Activated CD4-positive, alpha-beta T cell treated with anti-CD3 and anti-CD28 coated beads for 1 hour (primary cell): ENCODE measurements at places on chromosomes 4 and X.
A peak's percentile ranks its signal among the peaks of the same experiment; 100 is the strongest.

DNA sequence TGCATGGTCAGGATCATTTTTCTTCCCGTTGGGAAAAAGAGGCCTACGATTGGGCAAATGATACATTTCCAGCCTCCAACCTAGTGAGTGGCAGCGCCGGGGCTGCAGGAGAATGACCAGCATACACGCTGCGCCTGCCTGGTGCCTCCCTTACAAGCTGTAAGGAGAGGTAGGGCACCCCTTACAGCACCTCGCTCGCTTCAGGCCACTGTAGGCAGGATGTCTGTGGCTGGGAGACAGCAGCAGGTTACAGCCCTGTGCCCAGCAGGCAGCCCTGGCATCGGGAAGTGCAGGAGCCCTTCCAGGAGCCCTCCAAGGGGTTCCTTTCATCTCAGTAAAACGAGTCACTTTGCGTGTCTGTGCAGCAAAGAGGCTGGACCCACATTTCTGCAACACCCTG lies 88.4 kb downstream of the EVC start:
- DNase-seq: no peak

- DNase-seq: no peak
Observed at GRCh38 chr4:16224264-16225166, 1.8 kb downstream of the TAPT1 start.

GRCh38 chr4:151718984-151719955 lies 41.5 kb downstream of the GATB start:
- no peak for DNase-seq

- peak; percentile 7 for DNase-seq
Observed at GRCh38 chrX:20267931-20268701, 1.4 kb upstream of the RPS6KA3 start.

DNA sequence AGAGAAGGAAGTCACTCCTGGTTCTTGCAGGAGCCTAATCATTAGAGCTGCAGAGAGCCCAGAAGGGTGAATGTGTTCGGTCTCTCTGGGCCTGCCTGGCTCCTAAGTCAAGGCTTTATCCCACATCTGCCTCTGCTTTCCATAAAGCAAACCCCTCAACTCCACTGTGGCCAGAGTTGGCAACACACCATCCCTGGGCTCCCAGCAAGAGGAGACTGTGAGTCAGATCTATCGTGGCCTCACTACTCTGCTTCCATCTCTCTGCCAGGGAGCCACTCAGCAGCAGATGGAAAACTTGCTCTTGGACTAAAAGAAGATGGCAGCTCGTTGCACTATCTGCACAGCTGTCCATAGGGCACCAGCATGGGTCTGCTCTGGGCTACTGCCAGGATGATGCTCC lies 348.2 kb downstream of the FBXW7 start:
- no peak for DNase-seq

GRCh38 chrX:135625995-135626394 lies 87.4 kb upstream of the CT45A1 start:
- DNase-seq: no peak

GRCh38 chr4:105624530-105624929 lies 72.1 kb downstream of the ARHGEF38 start:
- no peak for DNase-seq

DNA sequence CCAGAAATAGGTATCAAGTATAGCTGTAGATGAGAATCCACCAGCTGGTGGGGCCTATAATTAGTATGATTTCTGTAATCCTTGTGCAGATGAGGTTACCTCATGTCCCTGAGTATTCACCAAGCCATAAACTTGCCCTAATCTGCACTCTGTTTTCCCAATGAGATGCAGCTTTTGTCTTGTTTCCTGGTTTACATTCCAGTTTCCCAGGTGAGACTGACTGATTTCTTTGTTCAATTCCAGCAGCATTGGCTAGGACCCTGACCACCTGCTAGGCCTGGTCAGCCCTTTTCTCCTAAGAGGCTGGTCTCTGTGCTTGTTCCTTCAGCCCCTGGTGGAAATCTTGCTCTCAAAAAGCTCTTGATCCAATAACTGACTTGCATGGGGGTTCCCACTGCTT lies 44.6 kb downstream of the GABRB1 start:
- no peak for DNase-seq
